Activated CD4-positive, alpha-beta T cell treated with anti-CD3 and anti-CD28 coated beads, Interleukin-2, Interleukin-6, amounts not matched to agents 100 ng/mL and 50 ng/mL, durations not matched to agents 16 hours and 8 hours (primary cell): ENCODE measurements at places on chromosomes 4 and X.
A peak's percentile ranks its signal among the peaks of the same experiment; 100 is the strongest.

GRCh38 chrX:23008431-23009099 is 8.8 kb downstream of the DDX53 start:
- peak; percentile 11 for DNase-seq

DNA sequence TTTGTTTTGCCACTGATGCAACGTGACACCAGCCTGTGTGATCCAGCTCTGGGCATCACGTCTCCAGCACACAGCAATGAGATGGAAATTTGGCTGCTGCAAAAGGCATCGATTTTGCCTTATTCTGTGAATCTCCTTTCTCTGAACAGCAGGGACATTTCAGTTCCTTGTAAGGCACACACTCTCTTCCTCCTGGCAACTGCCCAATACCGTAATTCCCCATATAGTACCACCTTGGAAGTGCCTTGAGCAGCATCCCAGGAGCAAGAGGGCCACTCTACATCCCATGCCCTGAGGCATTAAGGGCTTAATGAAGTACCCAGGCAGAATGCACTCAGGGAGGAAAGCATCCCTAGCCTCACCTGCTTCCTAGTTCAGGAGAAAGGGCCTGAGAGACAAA is 10.5 kb upstream of the MAMLD1 start:
- no peak for DNase-seq

- no peak for DNase-seq
Observed at GRCh38 chrX:70174754-70175153, 2.5 kb upstream of the DGAT2L6 start.

- DNase-seq = no peak
Observed at GRCh38 chr4:16663732-16664131, 234.7 kb downstream of the LDB2 start.

GRCh38 chrX:35819241-35819640 is 21.1 kb downstream of the MAGEB16 start:
- DNase-seq = no peak

DNA sequence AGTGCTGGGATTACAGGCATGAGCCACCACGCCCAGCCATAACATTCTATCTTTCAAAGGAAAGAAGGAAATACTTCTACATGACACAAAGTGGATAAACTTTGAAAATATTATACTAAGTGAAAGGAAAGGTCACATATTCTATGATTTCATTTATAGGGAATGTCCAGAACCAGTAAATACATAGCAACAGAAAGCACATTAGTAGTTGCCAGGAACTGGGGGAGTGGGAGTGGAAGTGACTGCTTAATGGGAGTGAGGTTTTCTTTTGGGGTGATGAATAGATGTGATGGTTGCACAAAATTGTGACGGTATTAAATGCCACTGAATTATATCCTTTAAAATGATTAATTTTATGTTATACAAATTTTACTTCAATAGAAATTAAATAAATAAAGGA is 95.7 kb upstream of the IL15 start:
- DNase-seq = no peak

- DNase-seq = no peak
Observed at GRCh38 chr4:140153419-140153717, 616 bp downstream of the MAML3 start.

DNA sequence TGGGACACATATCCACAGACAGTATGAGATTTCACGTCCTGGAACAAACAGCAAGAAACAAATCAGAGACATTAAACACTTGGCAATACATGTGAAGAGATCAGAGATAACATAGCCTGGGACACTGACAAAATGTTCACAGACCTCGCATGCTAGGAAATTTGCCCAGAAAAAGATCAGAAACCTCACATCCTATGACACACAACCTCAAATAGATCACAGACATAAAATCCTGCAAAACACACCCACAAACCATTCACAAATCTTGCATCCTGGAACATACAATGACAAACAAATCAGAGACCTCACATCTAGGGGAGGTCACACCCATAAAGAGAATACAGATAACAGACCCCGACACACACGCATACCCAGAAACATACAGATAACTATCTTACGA is 18.0 kb downstream of the SUV39H1 start:
- no peak for DNase-seq

- DNase-seq = no peak
Observed at GRCh38 chr4:166435449-166435848, 562.4 kb downstream of the TLL1 start.

- no peak for DNase-seq
Observed at GRCh38 chr4:117968606-117969005, 65.7 kb upstream of the NDST3 start.

- DNase-seq = no peak
Observed at GRCh38 chrX:64843224-64843623, 133.0 kb downstream of the ZC4H2 start.

DNA sequence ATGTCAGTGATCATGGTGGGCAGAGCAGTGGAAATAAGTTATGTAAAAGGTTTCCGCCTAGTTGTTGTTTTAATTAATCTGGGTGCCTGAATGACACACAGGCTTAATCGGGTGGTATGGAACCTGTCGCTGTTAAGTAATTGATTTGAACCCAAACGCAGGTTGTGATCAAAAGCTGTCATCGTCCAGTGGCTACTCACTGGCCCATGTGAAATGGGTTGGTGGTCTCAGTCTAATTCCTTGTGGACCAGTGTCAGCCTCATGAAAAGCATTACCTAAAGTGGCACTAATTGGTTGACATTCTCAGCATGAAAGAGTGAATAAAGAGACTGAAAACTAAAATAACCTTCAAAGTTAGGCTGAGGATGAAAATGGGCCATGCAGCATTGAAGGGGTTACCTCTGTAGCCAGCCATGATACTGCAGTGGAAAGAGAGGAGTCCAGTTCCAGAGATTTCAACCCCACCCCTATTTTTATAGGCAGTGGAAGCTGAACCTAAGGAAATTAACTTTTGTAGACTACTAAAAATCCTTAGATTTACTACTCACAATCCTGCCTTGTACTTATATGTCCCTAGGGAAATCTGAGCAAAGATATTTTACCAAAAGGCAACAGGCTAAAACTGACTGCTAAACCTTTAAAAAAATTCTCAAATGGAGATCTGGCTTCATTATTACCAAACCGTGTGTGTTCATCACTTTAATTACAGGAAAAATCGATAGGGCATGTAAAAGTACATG is 251.7 kb upstream of the TENM3 start:
- DNase-seq = no peak

DNA sequence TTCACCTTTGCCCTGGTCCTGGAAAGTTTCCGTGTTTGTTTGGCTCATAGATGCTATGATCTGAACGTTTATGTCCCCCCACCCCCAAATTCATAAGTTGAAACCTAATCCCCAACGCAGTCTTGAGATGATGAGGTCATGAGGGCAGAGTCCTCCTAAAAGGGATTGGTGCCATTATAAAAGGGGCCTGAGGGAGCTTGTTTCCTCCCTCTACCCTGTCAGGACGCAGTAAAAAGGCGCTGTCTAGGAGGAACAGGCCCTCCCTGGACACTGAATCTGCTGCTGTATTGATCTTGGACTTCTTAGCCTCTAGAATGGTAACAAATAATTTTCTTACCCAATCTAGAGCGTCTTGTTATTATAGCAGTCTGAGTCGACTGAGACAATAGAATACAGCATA is 2190.6 kb upstream of the TENM3 start:
- no peak for DNase-seq

GRCh38 chrX:131728295-131729145 is 184.6 kb downstream of the OR13H1 start:
- peak; percentile 81 for DNase-seq

DNA sequence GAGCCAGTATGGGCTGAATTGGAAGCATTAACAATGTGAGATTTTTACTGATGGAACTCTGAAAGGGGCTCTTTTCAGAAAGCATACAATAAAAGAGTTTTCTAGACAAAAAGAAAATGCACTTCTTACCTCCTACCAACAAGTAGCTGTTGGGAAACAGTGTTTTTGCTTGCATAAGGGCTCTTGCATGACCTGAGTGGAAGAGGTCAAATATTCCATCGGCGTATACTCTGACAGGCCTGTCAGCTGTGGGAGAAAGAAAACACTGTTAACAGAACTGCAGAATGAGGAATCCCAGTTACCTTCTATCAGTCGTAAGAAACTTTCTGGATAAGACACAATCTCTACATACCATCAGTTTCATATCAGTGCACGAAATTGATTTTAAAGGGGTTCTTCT is 39.5 kb downstream of the PCYT1B start:
- no peak for DNase-seq

GRCh38 chrX:64894454-64895038 is 81.7 kb downstream of the ZC4H2 start:
- DNase-seq = peak; percentile 52

- DNase-seq = peak; percentile 50
Observed at GRCh38 chr4:52718123-52718522, 33.1 kb downstream of the ERVMER34-1 start.

- no peak for DNase-seq
Observed at GRCh38 chrX:110311437-110312230, 6.3 kb downstream of the AMMECR1 start.

GRCh38 chr4:137299281-137299680 is 233.0 kb downstream of the PCDH18 start:
- no peak for DNase-seq

DNA sequence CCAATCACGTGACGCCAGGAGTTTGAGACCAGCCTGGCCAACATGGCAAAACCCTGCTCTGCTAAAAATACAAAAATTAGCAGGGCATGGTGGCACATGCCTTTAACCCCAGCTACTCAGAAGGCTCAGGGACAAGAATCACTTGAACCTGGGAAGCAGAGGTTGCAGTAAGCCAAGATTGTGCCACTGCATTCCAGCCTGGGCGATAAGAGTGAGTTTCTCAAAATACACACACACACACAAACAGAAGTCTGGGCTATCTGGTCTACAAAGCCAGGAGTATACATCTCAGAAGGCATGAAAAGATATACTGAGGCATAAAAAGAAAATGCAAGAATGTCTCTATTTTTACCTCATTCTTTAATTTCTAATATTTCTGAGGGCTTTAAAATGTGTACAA is 11.3 kb downstream of the YTHDC1 start:
- no peak for DNase-seq

GRCh38 chr4:5510504-5510903 is 197.9 kb downstream of the EVC2 start:
- no peak for DNase-seq

DNA sequence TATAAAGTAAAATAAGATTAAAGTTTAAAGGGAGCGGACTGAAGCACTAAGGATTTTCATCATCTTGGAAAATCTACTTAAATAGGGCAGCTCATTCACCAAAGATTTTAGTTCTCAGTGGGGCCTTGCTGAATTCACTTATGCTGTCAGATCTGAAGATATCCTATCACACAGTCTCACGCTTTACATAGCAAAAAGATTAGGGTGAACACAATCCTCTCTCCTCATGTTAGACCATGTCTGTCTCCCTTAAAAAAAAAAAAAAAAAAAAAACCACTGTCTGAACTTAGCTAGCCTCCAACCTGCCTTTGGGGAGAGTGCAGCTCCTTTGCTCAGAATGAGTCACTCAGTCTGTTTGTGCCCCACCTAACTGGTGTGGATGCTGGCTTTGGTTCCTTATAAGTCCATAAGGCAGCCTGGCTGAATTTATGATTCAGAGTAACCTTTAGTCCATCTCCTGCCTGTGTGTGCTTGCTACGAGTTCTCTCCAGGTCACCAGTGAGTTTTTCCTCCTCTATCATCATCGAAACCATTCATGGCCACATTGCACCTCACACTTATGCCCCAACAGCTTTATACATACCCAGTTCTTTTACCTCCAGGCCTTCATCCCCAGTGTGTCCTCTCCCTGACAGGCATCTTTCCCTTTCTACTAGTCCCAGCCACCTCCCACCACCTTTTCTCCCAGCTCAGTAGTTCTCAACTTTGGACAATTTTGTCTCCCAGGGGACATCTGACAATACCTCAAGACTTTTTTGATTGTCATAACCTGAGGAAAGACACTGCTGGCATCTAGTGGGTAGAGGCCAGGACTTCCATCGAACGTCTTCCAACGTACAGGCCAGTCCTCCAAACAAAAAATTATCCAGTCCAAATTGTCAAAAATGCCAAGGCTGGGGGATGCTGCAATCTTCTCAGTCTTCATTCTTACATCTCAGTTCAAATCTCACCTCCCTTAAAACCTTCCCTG is 220.7 kb upstream of the EMCN start:
- DNase-seq = peak; percentile 5

DNA sequence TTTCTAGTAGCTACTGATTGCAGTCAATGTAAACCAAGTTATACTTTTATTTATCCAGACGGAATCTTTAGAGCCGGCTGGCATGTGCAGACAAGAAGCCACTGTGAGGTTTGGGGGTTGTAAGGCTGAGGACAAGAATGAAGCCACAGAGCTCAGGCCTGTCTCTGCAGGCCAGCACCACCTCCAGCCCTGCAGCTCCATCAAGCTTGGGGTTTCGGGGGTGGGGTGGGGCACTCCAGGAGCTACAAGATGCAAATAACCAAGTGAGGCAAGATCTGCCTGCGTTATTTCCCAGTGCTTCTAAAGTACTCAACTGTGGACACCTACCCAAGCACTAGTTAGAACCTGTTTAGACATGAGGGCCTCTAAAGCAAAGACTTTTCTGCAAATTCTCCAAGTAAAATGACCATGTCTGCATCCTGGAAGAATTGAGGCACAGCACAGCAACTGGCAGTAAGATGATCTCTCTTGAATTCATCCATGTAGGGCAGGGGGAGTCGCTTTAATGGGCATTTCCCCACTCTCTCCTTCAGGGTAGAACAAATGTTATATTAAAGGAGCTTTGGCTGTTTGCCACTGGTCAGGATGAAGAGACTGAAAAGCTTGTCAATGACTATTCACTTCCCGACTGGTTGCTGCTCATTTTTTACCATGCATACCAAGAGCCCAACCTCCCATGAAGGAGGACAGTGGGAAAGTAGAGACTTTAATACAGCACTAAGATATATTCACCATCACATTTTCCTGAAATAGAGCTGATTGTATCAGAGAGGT is 222.5 kb downstream of the MGST2 start:
- no peak for DNase-seq

GRCh38 chr4:155307731-155308277 is 69.0 kb downstream of the MAP9 start:
- DNase-seq = no peak

GRCh38 chr4:110454441-110454840 is 21.5 kb upstream of the ENPEP start:
- DNase-seq = no peak

DNA sequence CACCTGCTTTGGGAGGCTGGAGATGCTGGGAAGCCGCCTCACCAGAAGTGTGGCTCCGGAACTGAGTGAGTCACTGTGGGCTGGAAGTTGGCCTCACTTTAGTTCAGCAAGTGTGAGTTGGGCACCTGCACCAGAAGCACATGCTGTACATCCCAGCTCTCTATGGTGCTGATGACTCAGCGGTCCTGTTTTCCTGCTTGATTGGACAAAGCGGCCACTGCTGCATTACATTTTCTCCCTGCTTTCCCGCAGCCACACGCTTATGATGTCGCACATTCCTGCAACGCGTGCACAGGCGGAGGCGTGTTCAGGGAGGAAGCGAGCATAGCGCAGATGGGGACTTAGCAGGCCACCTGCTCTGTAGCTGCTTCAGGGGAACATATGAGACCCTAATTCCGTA is 26.7 kb upstream of the CLDN34 start:
- no peak for DNase-seq

GRCh38 chr4:185479507-185479971 is 8.0 kb upstream of the CCDC110 start:
- peak; percentile 48 for DNase-seq

GRCh38 chr4:162791226-162791625 is 375.5 kb downstream of the NAF1 start:
- DNase-seq = no peak
